Naive thymus-derived CD4-positive, alpha-beta T cell (primary cell): ENCODE measurements at places on chromosomes 1 and 21.

DNA sequence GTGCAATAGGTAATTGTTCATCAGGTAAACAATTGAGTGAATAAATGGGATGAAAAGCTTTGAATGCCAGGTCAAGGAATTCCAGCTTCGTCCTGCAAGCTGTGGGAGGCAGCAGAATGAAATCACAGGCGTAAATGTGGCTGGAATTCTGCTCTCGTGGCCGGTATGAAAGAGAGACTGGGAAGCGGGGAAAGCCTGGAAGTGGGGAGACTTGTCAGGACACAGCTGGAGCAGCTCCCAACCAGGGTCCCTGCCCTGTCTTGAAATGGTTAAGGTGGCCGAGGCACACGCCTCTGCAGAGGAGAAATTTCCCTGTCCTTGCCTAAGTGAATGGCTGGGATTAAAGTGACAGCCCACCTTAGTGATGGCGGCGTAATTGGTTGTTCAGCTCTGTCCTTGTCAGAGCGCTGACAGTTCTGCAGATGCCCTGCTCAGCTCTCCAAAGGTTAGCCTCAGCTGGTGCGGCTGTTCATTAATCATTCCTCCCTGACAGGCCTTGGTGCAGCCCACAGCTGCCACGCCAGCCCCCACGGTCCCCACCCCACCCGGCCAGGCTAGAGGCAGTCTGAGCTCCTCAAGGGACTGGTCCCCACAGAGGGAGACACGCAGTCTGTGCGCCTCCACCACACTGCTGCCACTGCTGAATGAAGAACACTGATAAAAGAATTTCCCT lies 398.3 kb upstream of the POU3F1 start:
- DNase-seq = no peak

GRCh38 chr1:240455228-240455821 lies 156.6 kb downstream of the GREM2 start:
- no peak for DNase-seq

- no peak for DNase-seq
Observed at GRCh38 chr1:14441302-14441741, 157.2 kb upstream of the KAZN start.

DNA sequence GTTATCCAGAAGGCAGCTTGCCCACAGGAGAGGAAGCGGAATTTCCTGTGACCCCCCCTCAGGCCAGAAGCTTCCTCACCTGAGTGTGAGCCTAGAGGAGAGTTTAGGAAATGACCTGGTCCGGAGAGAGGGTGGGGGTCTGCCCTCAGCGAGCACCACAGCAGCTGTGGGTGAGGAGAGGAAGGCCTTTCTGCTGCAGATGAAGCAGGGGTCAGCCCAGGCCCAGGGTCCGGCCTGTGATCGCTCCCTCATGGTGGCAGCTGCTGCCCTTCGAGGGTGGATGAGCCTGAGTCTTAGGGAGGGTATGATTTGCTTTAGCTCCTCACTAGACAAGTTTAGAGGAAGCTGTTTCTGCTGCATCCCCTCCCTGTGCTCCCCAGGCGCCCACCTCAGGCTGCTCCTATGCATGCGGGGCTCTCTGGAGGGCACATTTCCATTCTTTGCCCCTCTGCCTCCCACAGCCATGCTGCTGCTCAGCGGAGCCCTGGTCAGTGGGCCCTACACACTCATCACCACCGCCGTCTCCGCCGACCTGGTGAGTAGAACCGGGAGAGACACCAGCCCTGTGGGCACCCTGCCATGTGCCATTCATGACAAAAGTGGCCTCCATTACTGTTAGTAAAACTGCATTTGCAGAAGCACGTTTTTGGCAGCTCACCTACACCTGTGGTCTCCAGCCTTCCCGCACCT lies 53.0 kb downstream of the SLC37A1 start:
- DNase-seq = no peak

DNA sequence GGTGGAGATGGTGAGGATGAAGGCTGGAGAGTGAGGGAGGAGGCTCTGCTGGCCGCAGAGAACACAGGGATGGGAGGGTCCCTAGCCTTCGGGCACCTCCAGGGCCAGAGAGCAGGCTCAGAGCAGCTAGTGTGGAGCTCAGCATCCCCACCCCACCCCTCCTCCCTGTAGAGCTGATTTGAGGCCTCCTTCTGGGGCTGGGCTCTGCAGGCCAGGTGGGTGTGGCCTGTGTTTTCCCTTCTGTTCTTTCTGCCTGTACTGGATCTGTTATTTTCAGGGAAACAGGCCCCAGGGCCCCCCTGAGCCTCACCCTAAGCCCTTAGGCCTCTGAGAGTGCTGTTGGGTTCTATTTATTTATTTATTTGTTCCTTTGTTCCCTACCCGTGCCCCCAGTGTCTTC lies 44.8 kb downstream of the TMCC2 start:
- no peak for DNase-seq

GRCh38 chr1:205396967-205397616 lies 24.8 kb downstream of the LEMD1 start:
- no peak for DNase-seq

DNA sequence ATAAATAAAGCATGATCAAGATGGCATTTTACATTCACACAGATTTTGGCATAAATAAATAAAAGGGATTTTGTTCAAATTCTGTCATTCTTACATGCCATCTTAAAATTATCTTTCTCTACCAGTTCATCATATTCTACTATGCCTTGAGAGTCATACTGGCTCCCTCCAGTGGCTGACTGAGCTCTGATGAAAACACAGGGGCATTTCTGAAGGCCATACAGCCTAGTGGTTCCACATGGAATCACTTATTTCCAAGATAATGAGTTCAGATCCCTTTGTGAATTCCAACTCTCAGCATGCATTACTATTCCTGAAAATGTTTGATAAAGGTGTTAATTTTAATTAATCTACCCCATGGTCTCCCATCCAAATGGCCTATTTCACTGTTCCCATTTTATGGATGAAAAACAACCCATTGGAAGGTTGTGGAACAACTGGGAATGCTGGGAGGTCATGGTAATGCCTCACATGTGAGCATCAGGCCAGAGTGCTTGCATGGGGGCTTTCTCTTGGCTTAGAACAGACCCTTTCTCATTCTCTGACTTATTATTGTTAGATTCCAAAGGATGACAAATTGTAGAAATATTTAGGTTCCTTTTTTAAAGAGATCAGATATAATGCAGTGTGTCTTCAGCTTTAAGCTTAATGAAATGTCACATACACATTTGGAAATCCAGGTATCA lies 622.4 kb upstream of the PKN2 start:
- DNase-seq = no peak

DNA sequence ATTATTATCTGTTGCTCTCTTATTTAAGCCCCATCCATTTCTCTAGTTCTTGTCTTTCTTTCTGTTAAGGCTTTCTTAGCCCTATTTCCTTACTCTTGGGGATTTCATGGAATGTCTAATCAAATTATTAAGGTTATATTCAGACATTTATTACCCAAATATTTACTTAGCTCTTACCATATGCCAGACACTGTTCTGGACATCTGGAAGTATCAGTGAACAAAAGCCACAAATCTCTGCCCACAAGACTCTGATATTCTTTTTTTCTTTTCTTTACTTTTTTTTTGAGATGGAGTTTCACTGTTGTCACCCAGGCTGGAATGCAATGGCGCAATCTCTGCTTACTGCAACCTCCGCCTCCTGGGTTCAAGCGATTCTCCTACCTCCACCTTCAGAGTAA lies 74.3 kb upstream of the NBL1 start:
- no peak for DNase-seq

DNA sequence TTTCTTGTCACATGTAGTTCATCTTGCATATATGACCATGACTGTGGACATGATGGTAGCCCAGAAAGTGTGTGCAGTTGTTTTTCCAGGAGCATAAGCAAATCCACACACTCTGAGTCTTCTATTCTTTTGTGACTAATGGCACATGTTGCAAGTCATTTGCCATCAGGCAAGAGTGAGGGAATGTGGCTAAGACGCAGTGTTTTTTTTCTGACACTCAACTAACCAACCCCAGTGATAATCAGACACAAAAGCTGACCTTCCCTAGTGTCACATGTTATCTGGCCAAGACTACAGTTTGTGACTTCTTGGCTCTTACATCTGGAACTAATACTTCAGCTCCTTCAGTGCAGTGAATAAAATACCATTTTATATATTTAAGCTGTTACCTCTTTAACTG lies 108.8 kb downstream of the ITSN1 start:
- no peak for DNase-seq

GRCh38 chr1:99855914-99856450 lies 5.8 kb downstream of the AGL start:
- DNase-seq = no peak

GRCh38 chr1:174262349-174263241 lies 103.3 kb downstream of the RABGAP1L start:
- peak; percentile 3 for DNase-seq

DNA sequence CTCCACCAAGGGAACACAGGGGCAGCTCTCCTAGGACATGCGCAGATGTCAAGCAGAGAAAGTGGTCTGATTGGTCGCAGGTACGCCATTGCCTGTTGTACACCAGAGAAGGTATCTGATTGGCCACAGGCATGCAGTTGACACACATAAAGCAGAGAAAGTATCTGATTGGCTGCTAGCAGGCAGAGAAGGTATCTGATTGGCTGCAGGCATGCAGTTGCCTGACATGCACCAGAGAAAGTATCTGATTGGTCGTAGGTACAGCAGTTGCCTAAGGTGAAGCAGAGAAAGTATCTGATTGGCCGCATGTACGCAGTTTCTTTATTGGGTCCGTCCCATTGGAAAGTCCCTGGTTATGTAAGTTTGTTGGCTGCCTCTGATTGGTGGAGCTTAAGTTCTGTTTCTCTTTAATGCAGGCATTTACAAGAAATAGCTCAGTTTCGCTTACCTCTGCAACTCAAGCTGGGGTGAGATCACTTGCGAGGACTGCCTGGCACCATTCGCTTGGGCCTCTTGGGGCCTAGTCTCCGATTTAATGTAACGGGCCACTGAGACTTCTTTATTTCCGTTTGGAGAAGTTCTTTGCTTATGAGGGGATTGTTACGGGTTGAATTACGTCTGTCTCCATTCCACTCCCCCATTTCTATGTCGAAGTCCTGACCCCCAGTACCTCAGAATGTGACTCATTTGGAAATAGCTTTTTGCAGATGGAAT lies 74.2 kb downstream of the SIK1 start:
- DNase-seq = no peak

DNA sequence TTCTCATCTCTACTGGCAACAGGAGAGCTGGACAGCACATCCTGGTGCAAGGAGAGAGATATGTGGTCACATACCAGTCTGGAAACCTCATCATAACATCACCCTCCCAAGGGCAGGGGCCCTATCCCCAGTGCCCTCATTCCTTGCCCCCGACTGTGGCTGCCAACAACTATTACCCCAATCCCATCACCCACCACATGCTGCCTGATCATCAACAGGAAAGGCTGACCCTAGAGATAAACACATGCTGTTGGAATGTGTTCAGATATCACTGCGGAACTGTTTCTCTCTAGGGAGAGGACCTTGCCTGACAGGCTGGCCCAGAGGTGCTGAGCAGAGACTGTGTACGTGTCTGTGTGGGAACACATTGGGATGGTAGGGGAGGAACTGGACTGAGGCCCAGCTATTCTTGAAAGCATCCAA lies 4.5 kb upstream of the INKA2 start:
- DNase-seq = no peak

GRCh38 chr1:205232127-205232820 lies 4.5 kb downstream of the TMCC2 start:
- DNase-seq = no peak

DNA sequence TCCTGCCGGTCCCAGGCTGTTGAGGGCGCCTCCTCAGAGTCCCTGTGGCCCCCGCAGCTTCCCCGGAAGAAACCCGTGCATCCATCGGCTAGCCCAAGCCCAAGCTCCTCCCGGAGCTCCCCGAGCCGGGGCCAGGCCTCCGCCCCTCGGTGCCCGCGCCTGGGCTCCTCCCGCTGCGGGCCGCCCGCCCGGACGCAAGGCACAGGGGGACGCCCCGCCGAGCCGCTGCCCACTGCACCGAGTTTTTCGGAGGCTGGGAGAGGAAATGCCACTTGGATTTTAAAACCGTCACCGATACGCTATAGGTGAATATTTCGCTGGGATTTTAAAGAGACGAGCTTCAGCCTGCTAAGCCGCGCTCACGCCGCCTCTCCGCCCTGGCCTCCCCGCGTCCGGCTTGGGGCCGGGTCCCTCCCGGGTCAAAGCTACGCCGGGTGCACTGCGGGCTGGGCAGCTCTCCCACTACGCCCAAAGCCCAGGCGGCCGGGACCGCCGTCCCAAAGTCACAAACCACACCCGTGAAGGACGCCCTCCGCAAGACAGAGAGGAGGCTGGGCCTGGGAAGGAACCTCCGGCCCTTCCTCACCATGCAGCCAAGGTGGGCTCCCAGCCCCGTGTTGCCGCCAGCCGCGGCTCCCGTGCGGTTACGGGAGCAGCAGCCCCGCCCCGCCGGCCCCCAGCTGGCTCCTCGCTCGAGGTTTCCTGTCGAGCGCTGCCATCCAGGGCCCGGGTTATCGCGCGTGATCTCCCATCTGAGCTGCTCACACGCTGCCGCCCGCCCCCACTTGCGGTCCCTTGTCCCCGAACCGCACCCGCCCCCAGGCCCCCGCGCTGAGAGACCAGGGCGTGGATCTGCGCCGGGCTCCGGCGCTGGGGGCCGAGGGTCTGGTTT lies 63.2 kb downstream of the CD247 start:
- DNase-seq = peak; percentile 87

- DNase-seq = no peak
Observed at GRCh38 chr21:15444118-15444960, 285.4 kb upstream of the USP25 start.

GRCh38 chr1:36008546-36009197 lies 75.2 kb upstream of the TEKT2 start:
- no peak for DNase-seq

GRCh38 chr1:150561254-150561973 lies 12.2 kb downstream of the ADAMTSL4 start:
- peak; percentile 76 for DNase-seq

GRCh38 chr1:37884145-37884544 lies 24.8 kb upstream of the MTF1 start:
- no peak for DNase-seq

DNA sequence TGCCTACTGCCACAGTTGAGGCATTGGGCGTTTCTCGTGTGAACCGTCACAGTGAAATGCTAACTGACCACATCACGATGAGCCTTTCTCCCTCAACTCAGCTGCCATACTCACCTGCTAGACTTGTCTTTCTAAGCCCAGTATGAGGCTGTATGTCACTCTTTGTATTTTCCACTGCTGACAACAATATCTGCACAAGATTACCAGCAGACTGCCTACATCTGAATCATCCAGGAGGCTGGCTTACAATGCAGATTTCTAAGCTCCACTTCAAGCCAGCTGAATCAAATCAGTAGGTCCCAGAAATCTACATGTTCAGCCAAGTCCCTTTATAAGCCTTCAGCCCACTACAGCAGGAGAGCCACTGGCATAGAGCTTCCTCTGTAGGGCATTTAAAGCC lies 355.0 kb upstream of the DUSP10 start:
- DNase-seq = no peak

DNA sequence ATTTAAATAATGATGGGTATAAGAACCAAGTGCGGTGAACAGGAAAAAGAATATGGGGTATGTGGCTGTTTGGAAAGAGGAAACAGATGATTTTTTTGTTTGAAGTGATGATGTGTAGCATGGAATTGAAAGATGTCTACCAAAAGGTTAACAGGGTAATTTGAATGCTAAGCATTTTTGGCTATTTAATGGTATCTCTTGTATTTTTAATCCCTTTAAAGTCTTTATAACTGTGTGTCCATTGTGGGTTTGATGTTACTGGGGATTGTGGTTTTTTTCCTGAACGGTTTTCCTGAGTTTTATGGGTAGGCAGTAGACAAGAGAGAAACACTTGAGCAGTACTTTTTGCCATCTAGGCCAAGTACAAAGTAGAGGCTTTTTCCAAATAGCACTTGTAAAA lies 63.2 kb downstream of the PRDM2 start:
- no peak for DNase-seq

GRCh38 chr1:68173283-68173935 lies 58.9 kb downstream of the WLS start:
- no peak for DNase-seq

- DNase-seq = no peak
Observed at GRCh38 chr1:225481738-225482137, 53.9 kb upstream of the LBR start.
